Activated T-cell treated with anti-CD3 and anti-CD28 coated beads for 4 hours (primary cell): ENCODE measurements at places on chromosomes 6 and 20.
A peak's percentile ranks its signal among the peaks of the same experiment; 100 is the strongest.

DNA sequence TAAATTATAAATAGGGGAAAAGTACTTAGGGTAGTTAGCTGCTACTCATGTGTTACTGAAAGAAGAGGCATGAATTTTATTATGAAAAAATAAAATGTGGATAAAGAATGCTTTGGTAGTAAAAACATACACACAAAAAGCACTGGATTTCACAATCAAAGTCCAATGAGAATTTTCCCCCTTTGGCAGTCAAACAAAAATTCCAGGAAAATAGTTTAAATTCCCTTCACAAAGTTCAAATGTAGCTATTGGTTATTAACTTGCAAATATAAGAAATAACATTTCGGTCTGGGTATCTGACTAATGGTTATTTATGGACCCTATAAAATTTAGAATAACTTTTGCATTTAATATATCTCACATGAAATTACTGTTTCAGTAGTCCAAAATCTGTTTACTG lies 210.4 kb downstream of the FOXC1 start:
- no peak for DNase-seq

DNA sequence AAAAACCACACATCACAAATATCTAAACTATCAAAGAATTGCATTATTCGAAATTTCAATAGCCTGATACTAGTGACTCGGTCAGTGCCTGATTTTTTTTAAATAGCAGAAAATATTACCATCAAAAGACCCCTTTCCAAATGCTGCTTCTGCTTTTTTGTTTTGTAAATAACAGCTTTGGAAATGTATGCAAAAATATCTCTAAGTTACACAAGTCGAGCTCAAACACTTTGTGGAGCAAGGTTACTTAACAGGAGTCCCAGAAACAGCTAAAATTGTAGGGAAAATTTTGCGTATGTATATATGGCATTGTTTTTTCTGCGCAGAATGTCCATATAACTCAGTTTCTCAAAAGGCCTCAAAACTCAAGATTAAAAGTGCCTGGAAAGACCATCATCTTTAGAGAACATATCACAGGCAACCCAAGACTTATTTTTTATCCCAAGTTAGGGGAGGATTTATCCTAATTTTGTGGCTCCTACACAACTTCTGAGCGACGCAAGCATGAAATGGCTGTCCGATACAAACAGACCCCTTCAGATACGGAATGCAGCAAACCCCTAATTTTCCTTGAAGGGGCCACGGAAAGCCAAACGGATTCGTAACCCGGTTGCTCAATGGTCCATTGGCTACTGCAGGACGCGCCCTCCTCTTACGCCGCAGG lies 1.3 kb downstream of the CEP85L start:
- no peak for DNase-seq

DNA sequence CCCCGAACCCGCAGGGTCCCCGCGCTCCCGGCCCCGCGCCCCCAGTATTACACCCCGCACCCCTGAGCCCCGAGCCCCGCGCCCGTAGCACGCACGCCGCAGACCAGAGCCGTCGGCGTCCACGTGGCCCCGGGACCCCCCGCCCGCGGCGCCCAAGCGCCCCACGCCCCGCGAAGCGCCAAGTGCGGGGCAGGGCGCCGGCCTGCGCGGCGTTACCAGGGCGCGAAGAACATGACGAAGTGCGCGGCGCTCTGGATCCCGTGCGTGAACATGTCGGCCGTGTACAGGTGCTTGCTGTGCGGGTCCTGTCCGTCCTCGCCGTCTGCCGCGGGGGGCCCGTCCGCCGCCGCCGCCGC lies 312 bp downstream of the TXNDC5 start:
- DNase-seq, result no peak

DNA sequence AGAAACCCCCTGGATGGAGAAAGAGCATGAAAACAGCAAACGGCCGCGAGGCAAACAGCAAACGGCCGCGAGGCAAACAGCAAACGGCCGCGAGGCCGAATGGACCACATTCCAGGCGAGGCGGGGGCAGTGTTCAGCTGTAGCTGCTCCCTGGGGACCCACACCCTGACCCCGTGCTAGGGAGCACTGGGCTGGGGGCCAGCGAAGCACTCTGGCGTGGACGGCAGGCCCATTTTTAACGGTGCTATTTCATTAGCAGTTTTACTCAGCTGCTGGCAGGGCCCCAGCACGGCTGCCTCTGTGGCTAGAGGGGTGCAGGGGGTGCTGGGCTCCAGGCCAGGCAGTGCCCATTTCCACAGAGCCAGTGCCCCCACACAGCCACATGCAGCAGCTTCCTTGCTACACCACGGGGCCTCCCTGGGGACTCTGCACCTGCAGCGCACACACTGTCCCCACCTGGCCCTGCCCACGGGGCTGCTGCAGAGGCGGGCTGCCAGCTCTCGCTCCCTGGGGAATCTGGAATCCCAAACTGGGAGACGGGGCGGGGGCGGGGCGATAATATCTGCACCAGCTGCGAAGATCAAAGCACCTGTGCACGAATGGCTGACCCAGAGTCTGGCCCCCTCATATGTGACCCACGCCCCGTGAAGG lies 35.6 kb upstream of the SLCO4A1 start:
- no peak for DNase-seq

DNA sequence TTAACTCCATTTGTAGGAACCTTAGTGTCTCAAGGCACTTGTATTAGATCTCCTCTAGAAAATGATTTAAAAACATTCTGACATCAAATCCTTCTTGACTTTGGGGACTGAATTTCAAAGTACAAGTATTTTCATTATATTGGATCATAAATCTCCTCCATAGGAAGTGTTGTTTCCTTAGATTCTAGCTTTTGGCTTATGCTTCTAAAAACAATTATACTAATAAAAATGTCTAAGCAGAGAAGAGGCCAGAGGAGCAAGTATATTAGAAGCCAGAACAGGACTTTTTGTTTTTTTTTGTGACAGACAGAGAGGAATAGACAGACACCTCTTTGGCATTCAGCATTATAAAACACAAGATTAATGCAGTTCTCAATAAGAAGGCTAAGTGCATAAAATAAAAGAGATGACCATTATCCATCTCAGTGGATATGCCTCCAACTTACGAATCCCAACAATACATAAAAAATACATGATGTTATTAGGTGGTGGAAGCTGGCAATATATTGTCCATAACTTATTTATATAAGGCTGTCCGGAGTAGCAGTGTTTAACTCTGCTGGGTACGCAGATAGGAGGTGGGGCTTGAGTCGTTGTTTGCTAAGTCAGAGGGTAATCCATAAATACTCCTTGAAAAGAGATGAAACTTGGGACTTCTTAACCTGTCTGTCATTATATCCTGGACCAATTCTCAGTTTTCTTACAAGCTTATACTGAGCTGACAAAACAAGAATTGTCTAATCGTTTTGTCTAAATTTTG lies 31.9 kb upstream of the NOX3 start:
- DNase-seq, result no peak

DNA sequence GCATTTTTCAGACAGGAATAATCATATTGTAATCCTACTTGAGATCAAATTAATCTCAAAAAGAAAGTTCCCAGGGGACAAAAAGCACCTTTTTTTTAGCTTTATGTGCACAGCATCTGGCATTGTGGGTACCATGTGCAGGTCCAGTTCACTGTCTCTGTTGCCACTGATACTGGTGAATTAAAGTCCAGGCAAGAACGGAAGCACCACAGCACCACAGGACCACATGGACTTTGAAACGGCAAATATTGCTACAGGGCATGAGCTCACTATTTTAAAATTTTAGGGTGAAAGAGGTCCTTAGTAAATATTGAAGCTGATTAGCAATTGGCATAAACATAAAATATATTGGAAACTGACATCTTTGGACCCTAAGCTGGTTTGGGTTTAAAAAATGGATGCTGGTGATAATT lies 709.0 kb downstream of the EPM2A start:
- DNase-seq, result no peak

DNA sequence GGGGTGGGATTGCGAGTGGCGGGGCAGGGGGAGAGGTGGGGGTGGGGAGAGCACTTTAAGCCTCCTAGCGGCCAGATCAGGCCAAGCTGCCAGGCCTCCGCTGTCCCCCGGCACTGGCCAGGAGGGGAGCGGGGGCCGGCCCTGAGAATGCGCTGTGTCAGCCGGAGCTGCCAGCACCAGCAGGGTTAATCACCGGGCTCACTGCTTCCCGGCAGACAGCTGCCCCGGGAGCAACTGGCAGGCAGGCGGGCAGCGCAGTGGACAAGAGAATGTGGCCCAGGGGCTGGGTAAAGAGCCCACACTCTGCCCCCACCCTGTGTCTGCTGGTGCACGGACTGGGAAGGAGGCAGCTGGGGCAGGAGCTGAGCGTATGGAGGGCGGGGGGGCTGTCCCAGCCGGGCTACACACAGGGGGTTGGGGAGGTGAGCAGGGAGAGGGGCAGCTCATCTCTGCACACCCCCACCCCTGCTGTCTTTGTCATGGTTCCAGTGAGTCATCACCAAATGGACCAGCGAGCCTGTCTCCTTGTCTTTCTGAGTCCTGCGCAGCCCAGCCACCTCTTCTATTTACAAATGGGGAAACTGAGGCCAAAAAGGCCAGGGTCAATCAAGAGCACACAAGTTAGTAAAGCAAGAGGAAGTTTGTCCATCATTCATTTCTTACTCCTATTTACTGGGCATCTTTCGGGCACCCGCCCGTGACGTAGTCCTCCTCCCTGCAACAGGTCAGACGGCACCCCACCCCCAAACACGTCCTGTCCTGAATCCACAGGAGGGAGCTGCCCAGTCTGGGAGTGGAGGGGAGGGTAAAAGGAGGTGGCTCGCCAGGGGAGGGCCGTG lies 2.1 kb upstream of the LAMA5 start:
- DNase-seq, result no peak

DNA sequence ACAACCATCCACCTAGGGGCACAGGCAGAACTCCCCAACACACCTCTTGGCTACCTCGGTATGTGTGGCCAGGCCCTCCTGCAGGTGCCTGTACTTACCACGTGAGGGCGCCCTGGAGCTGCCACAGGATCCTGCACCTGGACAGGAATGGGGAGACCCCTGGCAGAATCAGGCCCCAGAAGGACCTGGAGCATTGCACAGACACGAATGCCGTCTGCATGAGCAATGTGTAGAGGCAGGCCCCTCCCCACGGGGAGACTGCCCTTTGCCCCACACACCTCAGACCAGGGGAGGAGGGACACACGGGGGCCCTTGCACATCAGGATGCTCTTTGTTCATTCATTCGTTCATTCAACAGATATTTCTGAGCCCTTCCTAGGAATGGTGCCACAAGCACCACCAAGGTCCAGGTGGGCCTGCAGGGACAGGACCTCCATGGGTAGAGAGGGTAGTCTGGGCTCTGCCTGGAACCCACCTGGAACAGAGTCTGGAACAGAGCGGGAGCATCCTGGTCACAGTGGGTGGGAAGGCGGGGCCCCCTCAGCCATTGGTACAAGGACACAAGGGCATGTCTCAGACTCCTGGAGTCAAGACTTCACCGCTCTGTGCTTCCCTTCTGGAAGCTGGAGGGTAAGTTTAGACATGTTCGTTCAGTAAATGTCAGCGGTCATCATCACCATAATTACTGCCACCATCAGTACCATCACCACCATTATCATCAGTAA lies 32.3 kb downstream of the YTHDF1 start:
- peak; percentile 28 for DNase-seq

- DNase-seq, result no peak
Measured at GRCh38 chr6:24778121-24778520, 3.4 kb downstream of the GMNN start.

GRCh38 chr6:107533415-107534059 lies 43.6 kb downstream of the SOBP start:
- no peak for DNase-seq

DNA sequence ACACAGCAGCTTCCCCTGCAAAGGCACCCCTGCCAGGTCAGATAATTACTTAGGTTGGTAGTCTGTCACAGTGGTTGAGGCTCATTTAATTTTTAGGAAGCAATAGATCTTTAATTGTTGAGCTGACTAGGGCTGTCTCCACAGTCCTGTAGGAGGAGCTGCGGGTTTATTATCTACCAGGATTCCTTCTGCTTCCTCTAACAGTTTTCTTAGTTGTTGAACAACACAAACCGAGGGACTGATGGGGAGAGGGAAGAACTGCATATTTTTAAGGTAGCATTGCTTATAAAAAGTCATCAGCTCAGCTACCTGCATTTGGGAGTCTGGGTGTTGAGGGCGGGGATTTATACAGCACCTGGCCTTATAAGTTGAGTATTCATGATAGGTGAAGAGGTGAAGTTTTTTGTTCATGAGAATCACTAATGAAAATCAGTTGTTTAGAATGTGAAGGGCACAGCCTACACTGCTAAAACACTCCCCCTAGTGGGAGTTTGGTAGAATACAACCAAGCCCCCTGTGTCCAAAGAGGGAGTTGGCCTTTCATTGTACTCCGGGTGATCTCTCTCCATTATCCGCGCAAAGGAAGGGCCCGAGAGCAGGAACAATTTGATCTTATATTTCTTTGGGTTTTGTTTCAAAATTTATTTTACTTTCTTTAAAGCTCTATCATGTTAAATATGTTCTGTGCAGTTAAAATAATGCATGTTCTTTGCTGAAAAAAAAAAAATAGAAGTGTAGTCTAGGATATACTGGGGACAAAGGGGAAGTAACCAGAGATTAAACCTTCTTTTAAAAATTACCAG lies 69.6 kb downstream of the SSR1 start:
- DNase-seq, result peak; percentile 42

DNA sequence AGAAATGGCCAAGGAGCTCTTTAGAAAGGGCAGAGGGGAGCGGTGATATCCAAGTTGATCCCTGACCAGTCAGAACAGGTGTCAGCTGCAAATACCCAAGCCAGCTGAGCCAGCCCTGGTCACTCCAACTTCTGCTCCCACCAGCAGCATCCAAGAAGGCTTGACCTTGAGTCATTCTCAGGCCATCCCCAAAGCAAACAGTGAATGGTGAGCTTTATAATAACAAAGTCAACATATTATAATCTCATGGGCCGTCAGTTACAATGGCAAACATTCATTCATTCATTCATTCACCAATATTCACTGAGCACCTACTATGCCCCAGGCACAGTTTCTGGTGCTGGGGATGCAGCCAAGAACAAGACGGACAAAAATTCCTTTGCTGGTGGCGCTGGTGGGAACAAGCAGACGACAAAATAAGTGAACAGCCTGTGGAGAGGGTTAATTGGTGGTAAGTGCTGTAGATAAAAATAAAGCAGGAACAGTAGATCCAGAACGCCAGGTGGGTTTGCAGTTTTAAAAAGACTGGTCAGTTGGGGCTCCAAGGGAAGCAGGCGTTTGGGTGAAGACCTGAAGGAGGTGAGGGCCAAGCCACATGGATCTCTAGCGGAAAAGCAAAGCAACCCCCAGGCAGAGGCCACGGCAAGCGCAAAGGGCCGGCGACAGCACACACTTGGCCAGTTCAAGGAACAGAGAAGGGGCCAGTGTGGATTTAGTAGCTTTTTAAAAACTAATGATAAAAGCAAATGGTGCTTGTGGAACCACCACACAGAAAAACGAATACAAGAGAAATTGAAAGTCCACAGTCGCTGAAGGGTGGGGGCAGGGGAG lies 131.8 kb upstream of the PTPN1 start:
- DNase-seq, result no peak

DNA sequence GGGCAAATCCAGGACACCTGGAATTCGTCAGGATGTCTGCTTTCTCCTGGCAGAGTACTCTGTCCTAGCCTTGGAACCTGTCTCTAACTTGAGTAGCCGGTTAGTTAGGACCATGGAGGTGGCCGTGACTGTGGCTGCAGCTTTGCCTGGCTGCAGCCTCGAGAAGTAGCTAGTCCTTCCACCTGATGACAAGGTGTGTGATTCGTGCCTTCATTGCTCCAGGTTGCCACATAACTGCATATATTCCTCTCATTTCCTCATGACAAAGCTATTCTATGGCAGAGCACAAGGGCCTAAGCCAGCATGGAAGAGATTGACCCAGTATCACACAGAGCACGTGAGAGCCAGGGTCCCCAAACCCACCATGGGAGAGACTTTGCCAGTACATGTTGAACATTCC lies 39.8 kb upstream of the KIF25 start:
- DNase-seq, result no peak
